ENCODE measurements at places on chromosomes 1 and 21.

- no peak for DNase-seq
Observed at GRCh38 chr1:203526572-203526971, 32.6 kb downstream of the OPTC start.

DNA sequence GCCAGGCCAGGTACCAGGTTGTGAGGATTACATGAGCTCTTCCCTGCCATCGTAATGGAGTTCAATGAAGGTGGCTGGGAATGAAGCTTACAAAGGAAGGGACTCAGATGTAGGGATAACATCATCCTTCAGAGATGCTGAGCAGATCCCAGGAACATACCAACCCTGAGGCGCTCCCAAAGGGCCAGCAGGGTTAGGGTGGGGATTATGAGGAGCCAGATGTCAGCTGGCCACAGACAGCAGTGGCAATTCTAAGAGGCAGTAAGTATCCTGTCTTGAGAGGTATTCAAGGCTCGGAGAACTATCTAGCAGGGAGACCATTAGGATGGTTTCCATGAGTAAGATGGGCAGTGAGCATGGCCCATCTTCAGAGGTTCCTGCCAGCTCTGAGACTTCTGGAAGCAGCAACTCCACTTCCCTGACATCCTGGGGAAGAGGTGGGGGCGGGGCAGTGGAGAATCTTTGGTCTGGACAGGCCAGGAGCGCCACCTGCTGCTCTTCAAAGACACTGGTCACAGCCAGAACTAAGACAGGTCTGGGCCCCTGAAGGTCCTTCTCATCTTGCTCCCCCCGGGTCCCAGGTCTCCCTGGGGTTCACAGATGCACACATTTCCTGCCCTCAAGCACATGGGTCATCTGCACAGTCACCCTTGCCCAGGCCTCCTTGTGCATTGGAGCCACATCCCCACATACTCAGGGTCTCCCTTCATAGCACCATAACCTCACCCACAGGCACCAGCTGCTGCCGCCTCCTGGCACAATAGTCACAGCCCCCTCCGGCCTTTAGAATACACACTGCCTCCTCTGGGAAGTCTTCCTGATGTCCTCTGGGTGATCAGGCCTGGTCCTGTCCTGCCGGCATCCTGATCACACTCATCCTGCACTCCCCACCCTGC, 2.7 kb upstream of the SDC3 start:
- peak; percentile 12 for DNase-seq

GRCh38 chr1:36864823-36865601, 169.3 kb downstream of the GRIK3 start:
- no peak for DNase-seq

DNA sequence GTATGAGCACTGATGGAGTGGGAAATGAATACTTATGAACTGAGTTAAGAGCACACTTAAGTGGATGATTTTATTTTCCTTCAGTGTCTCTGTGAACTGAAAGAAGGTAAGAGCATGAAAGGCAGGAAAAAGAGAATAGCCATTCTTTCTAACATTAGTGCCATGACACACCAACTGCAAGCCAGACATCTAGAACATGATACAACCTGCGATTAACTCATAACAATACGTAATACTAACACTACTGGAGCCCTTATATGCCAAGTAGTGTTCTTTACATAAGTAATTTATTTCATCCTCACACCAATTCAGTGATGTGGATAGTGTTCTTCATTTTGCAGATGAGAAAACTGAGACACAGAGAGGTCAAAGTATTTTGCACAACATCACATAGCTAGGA, 56.7 kb downstream of the PRRX1 start:
- DNase-seq, result no peak

GRCh38 chr21:34704119-34704518, 35.3 kb downstream of the CLIC6 start:
- no peak for DNase-seq

GRCh38 chr1:66597500-66597899, 63.5 kb downstream of the SGIP1 start:
- no peak for DNase-seq

DNA sequence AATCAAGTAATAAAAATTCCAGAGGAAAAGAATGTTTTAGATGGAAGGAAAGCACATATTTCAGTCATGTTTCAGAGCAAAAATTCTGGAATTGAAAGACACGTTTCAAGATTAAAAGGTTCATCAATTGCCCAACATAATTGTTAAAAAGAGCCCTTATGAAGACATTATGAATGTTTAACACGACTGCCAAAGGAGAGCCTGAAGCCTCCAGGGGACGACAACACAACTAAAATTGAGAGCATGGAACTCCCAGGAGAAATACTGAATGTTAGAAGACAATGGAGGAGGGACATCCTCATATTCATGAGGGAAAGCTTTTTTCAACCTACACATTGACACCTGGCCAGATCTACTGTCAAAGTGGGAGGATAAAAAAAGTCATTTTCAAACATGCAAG, 16.0 kb downstream of the OR2T11 start:
- DNase-seq, result no peak

- DNase-seq, result no peak
Observed at GRCh38 chr1:198607714-198608113, 31.1 kb upstream of the PTPRC start.

DNA sequence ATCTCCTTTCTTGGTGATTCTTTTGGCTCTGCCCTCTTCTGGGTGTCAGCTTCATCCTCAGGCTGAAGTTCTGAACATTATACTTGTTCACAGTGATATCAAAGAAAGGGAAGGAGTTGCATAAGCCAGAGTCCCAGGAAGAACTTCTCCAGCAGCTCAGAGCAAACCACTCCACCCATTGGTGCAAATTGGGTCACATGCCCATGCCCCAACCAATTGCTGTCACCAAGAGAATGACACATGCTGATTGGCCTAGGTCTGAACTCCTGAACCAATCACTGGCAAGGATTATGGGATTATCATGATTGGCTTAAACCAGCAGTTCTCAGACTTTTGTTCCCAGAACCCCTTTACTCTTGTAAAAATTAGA, 256.5 kb upstream of the TMEM51 start:
- no peak for DNase-seq

GRCh38 chr1:229991104-229991513, 75.9 kb upstream of the GALNT2 start:
- DNase-seq, result no peak

DNA sequence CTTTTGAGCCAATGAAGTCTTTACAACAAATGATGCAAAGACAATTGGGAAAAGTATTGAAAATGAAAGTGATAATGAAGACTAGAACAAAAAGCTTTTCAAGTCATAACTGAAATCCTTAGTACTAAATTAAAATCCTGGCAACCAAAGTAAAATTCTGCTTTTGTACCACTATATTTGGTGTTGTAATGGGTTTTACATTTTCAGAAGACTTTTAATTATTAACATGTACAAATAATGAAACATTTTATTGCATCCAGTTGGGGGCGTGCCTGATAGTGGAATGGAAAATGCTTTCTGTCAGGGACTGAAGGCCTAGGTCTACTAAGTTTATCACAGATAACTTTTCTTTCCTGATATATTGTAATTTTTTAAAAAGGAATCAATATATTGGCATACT, 89.4 kb downstream of the SDCCAG8 start:
- no peak for DNase-seq

DNA sequence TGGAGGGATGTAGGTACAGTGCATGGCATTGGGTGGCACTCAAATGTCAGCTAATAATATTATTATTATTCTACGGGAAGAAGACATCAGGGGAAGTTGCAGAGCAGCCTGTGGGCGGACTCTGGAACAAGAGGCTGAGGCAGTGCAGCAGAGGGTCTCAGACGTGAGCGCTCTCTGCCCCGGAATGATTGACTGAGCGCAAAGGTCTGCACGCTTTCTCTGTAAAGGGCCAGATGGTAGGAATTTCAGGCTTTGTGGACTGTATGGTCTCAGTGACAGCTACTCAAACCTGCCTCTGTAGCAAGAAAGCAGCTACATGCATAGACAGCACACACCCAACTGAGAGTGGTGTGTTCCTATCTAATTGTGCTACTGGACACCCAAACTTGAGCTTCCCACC, 29.6 kb upstream of the VPS13D start:
- no peak for DNase-seq

DNA sequence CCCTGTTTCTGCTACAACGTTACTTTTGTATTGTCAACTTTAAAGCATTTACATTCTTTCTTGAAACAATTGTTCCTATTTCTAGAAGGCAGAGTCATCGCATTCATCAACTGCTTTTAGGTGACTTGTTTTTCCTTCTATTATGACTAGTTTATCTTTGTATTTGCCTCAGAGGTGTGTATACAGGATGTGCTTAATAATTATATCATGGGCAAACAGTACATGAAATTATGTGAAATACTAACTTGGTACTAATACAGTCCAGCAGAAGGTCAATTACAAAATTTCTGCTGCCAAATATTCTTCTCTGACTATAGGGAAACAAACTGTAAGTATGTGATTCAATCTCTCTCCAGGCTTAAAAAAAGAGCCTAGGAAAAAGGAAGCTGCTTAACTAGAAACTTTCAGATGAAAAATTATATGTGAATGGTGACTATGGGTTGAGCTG, 101.6 kb downstream of the C4BPA start:
- no peak for DNase-seq

- DNase-seq, result no peak
Observed at GRCh38 chr1:6745073-6745472, 40.2 kb upstream of the CAMTA1 start.

DNA sequence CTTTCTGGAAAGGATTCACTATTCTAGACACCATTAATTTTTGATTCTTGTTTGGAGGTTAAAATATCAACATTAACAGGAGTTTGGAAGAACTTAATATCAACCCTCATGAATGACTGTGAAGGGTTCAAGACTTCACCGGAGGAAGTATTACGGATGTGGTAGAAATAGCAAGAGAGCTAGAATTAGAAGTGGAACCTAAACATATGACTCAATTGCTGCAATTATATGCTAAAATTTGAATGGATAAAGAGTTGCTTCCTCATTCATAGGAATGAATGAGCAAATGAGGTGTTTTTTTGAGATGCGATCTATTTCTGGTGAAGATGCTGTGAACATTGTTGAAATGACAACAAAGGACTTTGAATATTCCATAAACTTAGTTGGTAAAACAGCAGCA, 77.9 kb upstream of the TNFSF4 start:
- no peak for DNase-seq

DNA sequence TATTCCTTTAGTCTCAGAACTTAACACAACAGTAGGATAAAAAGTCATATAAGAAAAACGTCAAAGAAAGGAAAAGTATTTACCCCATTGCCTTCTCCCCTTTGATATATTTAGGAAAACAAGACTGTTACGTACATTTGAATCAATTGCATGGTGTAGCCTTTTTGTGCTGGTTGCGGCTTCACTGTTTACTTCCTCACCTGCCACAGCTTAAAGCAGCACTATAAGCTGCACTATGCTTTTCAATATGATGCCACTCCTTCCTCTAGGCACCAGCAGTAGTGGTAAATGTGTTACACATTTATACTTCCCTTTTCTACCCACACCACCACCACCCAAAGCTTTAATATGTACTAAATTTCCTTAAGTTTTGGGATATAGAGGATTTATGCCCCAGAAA, 111.1 kb downstream of the ATP1B1 start:
- no peak for DNase-seq

DNA sequence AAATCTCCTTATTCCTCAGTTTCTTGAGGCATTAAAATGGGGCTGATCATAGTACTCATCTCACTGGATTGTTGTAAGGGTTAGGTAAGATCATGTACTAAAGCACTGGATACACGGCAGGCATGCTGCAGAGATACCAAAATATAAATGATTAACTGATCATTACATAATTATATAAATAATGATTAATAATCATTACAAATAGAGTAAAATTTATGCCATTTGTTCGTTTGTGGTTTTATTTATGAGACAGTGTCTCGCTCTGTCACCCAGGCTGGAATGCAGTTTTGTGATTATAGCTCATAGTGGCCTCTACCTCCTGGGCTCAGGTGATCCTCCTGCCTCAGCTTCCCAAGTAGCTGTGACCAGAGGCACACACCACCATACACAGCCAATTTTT, 140.7 kb downstream of the HHAT start:
- DNase-seq, result no peak

DNA sequence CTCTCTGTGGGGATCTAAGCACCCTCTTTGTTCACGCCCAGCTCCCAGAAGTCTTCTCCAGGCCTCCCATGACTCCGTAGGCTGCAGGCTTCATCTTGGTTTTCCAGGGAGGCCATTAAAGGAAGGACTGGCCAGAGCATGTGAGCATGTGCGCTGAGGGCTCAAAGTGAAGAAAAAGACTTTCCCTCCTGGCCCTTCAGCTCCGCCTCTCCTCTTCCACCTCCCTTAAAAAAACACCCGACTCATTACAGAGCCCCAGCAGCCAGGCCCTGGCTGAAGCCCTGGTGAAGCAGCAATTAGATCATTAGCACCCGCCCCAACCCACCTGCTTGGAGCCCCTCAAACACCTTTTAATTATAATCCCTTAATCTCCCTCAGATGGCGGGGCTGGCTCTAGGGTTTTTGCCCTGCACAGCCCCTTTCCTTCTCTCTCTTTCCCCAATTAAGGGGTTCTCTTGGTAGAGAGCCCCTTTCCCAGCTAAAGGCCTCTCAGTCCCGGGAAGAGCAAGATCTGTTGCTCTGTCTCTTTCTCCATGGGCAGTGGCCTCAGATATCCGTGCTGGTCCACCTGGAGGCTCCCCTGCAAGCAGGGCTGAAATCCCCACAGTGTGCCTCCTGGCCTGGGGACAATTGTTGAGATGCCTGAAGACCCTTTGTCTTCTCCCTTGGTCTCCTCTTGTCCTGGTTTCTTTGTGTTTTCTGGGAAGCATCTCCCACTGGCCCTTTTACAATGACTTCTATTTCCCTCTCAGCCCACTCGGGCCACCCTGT, 30.5 kb downstream of the RHBG start:
- DNase-seq, result no peak

DNA sequence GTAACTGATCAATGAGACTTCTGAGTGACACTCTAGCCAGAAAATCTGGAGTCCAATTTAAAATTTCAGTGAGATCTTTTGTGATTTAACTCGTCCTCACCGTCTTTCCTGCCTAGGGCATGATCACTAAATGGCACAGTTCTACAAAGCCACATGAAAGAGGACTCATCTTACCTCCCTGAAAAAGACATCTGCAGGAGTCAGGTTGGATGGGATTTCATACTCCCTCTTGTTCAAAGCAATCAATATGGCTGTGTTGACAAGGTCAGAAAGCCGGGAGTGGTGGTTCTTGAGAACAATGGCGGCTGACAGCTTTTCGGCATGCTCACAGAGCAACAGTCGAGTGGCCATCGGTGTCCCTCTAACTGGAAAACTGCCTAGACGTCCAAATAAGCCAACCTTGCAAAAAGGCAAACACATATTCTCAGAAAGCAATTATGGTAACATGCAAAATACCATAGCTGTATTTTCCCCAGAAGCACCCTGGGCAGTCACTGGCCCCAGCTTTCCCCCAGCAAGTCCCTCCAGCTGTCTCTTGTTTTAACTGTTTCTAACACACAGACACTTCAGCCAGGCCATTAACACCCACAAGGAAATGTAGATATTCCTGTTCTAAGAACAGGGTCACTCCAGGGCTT, 36.6 kb upstream of the ACTA1 start:
- DNase-seq, result no peak

All from KG1 (cell line).